Cortex of kidney (tissue), 1 donor: ENCODE measurements at places on chromosomes 13 and 19.

GRCh38 chr13:95304453-95304852, 3.2 kb upstream of the ABCC4 start:
- no peak for DNase-seq

GRCh38 chr19:17138937-17139598, 63.5 kb downstream of the MYO9B start:
- no peak for DNase-seq

- no peak for DNase-seq
Observed at GRCh38 chr13:63948045-63948444, 2532.4 kb upstream of the PCDH20 start.

DNA sequence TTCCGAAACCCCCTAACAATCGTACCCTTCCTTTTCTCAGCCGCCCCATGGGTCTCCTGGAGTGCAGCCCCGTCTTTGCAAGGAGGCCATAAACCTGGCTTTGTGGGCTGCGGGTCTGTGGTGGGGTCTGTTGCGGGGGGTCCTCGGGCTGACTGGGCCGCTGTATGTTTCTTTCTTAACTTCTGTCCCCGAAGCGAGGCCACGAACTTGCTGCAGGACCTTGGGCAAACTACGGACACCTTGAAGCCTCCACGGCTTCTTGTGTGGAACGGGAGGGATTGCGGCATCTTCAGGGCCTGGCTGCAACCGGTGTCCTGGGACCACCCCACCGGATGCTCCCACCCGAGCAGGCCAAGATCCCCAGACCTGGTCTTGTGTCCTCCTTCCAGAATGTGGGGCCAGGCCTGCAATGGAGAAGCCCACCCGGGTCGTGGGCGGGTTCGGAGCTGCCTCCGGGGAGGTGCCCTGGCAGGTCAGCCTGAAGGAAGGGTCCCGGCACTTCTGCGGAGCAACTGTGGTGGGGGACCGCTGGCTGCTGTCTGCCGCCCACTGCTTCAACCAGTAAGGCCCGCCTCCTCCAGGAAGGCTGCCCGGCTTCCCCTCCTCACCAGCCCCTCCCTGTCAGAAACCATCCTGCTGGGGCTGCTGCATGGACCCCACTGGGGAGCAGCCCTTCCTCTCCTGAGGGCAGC, 12.0 kb downstream of the TIMM13 start:
- DNase-seq, result no peak

DNA sequence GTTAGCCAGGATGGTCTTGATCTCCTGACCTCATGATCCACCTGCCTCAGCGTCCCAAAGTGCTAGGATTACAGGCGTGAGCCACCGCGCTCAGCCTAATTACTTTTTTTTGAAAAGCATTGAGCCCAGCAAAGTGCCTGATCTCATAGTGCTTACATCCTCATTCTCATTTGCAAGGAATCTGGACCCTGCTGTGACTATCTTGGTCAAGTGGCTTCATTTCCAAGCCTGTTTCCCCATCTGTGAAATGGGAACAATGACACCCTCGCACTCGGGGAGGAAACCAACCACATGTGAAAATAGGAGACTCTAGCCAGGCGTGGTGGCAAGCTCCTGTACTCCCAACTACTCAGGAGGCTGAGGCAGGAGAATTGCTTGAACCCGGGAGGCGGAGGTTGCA, 1.6 kb upstream of the PLEKHA4 start:
- DNase-seq, result no peak

DNA sequence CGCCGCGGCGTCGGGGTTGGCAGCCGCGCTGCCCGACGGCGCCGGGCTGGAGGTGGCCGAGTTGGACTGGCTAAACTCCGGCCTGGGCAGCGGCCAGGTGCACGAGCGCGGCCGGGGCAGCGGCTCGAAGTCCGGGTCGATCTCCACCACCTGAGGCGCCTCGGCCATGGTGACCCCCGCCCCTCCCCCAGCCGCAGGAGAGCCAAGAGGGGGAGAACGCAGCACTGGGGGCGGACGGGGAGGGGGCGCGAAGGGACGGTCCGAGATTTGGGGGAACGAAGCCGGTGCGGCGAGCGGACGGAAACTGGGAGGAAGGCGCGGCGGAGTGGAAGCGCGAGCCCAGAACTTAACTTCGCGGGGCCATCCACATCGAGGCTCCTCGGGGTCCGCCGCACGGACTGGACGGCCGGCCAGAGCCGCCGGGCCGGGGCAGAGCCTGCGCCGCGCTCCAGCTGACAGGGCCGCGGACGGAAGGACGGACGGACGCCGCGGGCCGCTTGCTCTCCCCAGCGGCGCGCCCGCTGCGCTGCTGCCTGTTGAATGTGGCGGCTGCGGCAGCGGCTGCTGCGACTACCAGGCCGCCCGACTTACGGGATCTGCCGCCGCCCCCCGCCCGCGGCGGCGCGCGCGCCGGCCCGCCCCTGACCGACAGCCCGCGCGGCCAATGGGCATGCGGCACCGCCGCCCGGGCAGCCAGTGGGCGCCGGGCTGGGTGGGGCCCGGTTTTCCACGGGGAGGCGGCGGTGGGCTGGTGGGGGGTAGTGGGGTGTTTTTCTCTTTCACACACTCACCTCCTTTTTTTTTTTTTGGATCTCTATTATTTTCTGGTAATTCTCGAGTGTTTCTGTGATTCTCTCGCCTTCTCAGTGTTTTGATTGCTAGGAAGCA, at the start of gene FOXO1:
Gene FOXO1 (minus strand): TSS at position 597 of the 888 bp plus-strand sequence. CDS start 429 bp downstream, at position 168.
- DNase-seq, result peak; percentile 30

GRCh38 chr19:18666317-18666716, 17.2 kb upstream of the CRTC1 start:
- no peak for DNase-seq

GRCh38 chr19:42474743-42475142, 32.0 kb upstream of the CXCL17 start:
- DNase-seq, result no peak

GRCh38 chr13:114090476-114090875, 41.9 kb downstream of the RASA3 start:
- no peak for DNase-seq

DNA sequence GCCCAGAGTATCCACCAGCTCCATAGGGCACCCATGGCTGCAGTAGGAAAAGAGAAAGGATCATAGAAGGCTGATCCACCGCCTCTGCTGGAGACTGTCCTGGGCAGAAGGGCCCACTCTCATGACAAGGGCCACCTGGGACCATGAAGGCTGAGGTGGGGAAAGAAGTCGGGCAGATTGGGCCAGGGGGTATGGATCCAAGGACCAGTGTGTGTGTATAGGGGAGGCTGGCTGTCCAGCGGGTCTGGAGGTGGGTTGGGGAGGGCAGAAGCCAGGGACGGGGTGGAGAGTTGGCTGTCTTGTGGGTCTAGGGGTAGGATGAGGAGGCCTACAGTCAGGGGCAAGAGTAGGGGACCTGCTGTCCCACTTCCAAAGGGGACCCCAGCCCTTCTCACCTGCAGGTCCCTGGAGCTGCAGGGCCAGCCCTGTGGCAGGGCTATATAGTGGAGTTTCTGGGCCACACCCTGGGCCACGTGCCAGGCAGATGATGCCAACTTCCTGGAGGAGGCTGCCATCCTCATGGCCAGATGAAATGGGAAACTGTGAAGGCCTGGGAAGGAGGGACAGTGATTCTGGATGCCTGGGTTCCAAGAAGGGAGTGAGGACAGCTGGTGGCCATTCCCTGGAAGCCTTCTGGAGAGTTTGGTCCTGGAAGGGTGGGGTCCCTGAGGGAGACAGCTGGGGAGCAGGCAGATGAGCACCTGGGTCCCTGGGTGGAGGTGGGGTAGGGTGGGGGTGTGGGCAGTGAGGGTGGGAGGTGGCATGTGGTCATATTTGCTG, at the start of gene FCGBP:
Gene FCGBP (minus strand): TSS at position 51 of the 780 bp plus-strand sequence.
- no peak for DNase-seq

DNA sequence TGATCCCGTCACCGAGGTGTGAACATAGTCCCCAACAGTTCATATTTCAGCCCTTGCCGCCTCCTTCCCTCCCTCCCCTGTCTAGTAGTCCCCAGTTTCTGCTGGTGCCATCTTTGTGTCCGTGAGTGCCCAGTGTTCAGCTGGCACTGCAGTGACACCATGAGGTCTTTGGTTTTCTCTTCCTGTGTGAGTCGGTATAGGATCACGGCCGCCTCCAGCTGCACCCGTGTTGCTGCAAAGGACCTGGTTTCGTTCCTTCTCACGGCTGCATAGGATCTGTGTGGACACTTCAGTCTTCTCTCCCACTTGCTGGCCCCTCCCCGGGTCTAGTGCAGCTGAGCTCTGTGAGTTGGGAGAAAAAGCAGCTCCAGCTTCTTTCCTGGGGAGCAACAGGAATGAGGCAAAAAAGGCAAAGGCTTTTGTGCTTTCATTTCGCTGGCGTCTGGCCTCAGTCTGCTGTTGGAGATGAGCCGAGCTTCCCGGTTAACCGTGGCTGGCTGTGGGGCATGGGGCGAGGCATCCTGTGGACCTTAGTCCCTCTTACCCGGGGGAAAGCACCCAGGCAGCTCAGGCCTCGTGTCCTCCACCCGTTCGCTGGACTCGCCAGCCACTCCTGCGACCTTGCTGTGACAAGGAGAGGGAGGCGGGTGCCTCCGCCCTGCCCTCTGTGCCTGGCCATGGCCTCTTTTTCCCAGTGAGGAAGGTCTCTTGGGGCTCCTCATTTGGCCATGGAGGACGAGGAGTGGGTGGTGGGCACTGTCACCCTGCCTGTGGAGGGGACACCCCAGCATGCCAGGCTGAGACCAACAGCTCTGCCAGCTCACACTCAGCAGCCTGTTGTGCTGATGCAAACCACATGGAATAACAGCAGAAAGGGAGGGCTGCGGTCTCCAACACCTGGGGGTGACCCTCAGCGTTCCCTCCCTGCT, 196.5 kb downstream of the TEX29 start:
- no peak for DNase-seq

DNA sequence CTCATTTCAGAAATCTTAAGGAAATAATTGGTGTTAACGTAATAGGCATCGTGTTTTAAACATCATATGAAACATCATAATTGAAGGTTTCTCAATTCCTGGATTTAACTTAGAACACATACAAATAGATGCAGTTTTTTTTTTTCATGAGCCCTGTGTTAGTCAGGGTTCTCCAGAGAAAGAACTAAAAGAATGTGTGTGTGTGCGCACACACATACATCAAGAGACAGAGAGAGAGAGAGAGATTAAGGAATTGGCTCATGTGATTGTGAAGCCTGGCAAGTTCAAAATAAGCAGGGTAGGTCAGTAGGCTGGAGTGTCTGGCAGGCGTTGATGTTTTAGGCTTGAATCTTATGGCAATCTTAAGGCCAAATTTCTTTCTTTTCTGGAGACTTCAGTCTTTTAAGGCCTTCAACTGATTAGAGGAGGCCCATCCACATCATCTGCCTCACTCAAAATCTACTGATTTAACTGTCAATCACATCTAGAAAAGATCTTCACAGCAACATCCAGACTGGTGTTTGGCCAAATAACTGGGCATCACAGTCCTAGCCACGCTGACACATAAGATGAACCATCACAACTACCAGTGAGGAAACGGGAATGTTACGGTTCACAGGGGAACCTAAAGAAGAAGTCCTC, 25.2 kb downstream of the SPATA13 start:
- no peak for DNase-seq

GRCh38 chr13:42396501-42396900, 124.5 kb downstream of the AKAP11 start:
- no peak for DNase-seq

- DNase-seq, result no peak
Observed at GRCh38 chr19:55101261-55101660, 16.2 kb downstream of the PPP1R12C start.

- DNase-seq, result no peak
Observed at GRCh38 chr19:16457954-16458331, 13.8 kb downstream of the EPS15L1 start.

GRCh38 chr19:50423279-50424113, 4.8 kb downstream of the SPIB start:
- no peak for DNase-seq

- no peak for DNase-seq
Observed at GRCh38 chr13:114149774-114150740, 17.6 kb upstream of the RASA3 start.

GRCh38 chr19:9967326-9967725, 31.0 kb upstream of the OLFM2 start:
- DNase-seq, result no peak

DNA sequence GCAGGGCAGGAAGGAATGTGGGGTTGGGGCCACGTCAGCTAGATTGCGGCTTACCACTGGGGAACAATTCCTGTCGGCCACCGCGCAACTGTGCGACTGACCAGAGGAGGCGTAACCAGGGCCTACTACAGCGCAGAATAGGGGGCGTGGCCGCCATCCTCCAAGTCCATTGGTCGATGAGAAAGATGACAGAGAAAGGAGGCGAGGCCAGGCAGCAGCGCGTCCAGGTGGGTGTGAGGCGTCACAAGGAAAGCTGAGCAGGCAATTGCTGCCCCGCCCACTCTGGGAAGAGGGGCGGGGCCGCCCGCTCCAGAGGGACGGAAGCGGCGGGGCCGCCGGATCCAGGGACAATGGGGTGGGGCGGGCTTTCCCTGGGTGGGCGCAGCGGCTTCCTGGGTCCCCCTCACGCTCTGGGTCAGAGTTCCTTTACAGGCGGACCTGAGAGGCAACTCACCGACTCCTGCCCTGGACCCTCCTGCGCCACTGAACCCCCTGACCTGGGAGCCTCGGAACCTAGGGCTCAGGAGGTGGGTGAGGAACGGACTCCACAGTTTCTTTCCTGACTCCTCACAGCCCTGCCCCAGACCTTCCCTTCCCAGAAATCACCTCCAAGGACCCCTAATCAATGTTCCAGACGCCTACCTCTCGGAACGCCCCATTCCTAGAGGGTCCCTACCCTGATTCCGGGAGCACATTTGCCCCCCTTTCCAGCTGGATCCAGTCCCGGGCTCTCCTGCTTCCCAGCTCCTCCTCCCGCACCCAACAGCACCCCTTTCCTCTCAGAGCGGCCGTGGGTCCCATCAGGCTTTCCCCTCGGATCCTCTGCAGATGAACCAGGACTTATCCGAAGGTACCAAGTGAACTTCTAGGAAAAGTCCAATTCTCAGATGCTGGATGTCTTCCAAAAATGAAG, 101.5 kb upstream of the ZNF492 start:
- DNase-seq, result no peak

DNA sequence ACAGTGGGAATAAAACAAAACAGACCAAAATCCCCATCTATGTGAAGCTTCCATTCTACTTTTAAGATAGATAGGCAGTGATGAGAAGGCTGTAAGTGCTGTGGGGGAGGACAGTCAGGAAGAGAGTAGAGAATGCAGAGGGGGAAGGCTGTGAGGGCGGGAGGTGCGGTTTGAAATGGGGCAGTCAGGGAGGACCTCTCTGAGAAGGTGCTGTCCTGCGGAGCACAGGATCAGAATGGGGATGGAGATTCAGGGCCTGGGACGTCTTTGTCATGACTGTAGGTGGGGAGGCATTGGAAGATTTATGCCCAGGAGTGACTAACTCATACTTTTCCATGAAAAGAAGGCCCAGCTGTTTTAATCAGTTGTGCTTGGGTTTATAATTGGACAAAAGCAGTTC, 3.9 kb upstream of the GPR183 start:
- DNase-seq, result no peak

DNA sequence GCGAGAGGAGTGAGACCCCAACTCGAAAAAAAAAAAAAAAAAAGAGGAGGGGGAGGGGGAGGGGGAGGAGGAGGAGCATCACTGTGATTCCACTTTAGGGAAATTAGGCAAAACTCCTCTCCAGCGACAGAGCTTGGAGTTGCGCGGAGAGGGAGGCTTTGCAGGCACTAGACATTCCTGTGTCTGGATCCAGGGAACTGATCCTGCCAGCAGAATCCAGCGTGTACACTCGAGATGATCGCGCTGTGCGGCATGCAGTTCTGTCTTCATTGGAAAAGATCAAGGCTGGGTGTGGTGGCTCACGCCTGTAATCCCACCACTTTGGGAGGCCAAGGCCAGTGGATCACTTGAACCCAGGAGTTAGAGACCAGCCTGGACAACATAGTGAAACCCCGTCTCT, 29.6 kb upstream of the KLF2 start:
- no peak for DNase-seq

- DNase-seq, result no peak
Observed at GRCh38 chr19:55460670-55461258, 678 bp downstream of the ISOC2 start.

- DNase-seq, result no peak
Observed at GRCh38 chr13:42071672-42072419, 23.4 kb downstream of the DGKH start.
